Renal cortical epithelial cell (primary cell): ENCODE measurements at places on chromosomes 12 and 14. TPM values are rescaled to one million over a fixed set of nuclear protein-coding genes. Genes with fewer than 3 reads are reported as not detected.

The RNASE7 gene
- total RNA-seq = not detected in 2 replicates

The TCL1B gene
- total RNA-seq = not detected in 2 replicates

GRCh38 chr14:104399432-104400155, 180.0 kb upstream of the C14orf180 start:
- DNase-seq = no peak

- no peak for DNase-seq
Observed at GRCh38 chr14:75379246-75379929, 48.4 kb upstream of the JDP2 start.

- DNase-seq = no peak
Observed at GRCh38 chr12:116261525-116262100, 15.9 kb downstream of the MED13L start.

- DNase-seq = no peak
Observed at GRCh38 chr14:103630364-103631108, 1.5 kb downstream of the KLC1 start.

- DNase-seq = no peak
Observed at GRCh38 chr14:104886690-104887622, 21.9 kb downstream of the CEP170B start.

The FGF6 gene
- total RNA-seq = not detected in 2 replicates

DNA sequence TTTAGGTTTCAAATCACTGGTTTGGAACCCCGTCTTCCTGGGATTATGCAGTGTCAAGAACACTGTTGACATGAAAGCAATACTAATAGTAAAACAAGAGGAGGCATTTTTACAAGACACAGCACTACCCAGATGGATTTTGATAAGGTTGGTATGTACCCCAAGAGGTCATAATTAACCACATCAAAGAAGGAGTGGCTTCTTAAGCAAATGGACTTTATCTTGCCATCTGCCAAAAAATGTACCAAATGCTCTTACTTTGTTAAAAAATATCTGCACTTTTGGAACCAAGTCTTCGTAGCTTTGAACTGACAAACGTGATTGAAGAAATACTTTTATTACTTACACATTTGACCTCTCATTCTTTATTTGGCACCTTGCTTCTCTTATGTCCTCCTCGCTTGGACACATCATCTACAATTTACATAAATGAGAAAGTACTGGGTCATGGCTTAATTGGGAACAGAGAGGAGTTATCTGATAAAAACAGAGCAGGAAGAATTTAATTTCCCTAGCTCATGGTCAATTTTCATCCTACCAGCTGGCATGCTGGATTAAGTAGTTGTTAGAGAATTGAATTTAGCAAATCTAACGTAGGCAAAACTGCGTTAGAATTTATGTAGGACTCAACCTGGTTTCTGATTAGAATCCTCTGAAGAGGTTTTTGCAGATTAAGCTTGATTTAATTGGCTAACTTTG, 54.5 kb upstream of the PRICKLE1 start:
- DNase-seq = peak; percentile 4

GRCh38 chr12:12717586-12718380, 615 bp downstream of the CDKN1B start:
- DNase-seq = no peak

The HCAR1 gene
- total RNA-seq = 0.60 and 0.87 TPM in 2 replicates

The FBXO33 gene
- total RNA-seq = 22.4 and 25.0 TPM in 2 replicates

The RNASE1 gene
- total RNA-seq = 0.52 TPM in 1 of 2 replicates, not detected in the other

- DNase-seq = peak; percentile 67
Observed at GRCh38 chr14:95507174-95507573, 9.3 kb downstream of the SYNE3 start.

DNA sequence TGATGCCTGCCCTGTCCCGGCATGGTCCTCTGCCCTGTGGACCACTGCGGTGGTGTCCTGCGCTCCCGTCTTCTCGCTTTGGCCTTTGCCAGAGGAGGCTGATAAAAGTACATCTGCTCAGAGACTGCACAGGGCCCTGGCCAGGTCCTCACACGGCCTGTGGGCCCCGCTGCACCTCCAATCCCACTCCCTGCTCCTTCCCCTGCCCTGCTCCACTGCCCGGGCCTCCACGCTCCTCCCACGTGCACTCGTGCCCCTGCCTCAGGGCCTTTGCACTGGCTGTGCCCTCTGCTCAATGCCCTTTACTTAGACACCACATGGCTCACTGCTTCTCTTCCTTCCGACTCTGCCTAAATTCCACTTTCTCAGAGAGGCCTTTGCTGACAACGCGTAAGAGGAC, 49.3 kb upstream of the BEGAIN start:
- no peak for DNase-seq

GRCh38 chr12:67508830-67509229, 139.7 kb upstream of the DYRK2 start:
- DNase-seq = no peak

The NANOG gene
- not detected in 2 replicates for total RNA-seq

The NRL gene
- total RNA-seq = 1.6 and 2.4 TPM in 2 replicates

DNA sequence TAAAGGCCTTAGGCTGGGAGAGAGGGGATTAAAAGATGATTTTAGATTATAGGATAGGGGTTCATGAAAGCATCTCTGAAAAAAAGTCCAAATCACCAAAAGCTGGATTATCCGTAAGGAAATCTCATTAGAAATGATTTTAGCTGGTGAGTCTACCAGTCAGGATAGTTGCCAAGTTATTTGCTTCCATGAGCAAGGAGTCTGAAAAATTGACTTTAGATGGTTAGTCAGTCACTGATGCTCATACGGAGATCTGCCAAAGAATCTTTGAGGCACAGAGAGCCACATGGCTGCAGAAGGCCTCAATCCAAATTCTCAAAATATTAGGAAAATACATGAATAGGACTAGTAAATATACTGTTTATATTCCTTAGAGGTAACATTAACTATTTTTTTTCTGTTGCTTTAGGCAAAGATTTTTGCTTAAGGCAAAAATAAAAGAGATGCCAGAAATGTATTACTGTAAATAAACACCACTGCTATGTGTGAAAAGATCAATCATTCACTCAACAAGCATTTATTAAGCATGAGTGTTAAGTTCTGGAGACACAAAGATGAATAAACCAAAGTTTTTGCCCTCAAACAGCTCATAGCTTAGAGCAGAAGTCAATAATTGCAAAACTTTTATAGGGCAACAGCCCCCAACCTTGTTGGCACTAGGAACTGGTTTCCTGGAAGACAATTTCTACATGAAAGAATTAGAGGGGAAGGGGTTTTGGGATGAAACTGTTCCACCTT, 105.2 kb downstream of the BBS10 start:
- DNase-seq = peak; percentile 53

GRCh38 chr14:61476754-61477410, 155.5 kb downstream of the PRKCH start:
- DNase-seq = peak; percentile 99

- DNase-seq = no peak
Observed at GRCh38 chr12:4047421-4047820, 174.2 kb upstream of the PARP11 start.

The VWF gene
- total RNA-seq = 2.2 and 3.0 TPM in 2 replicates

- no peak for DNase-seq
Observed at GRCh38 chr12:120091371-120092090, 25.0 kb downstream of the RAB35 start.

GRCh38 chr14:29220072-29220471, 453.5 kb downstream of the FOXG1 start:
- DNase-seq = no peak

GRCh38 chr14:102941419-102942011, 19.1 kb downstream of the AMN start:
- no peak for DNase-seq

DNA sequence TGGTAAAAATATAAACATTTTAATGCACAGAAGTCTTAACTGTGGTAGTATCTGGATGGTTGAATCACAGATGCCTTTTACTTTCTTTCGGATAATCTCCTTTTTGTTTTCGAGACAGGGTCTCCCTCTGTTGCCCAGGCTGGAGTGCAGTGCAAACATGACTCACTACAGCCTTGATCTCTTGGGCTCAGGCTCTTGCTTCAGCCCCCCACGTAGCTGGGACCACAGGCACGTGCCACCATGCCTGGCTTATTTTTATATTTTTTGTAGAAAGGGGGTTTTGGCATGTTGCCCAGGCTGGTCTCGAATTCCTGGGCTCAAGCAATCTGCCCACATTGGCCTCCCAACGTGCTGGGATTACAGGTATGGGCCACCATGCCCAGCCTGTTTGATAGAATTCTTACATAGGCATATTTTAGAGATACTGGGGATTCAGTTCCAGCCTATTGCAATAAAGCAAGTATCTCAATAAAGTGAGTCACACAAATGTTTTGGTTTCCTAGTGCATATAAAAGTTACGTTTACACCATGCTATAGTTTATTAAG, 99.2 kb downstream of the SNAPC1 start:
- DNase-seq = no peak

The RPGRIP1 gene
- 0.05 TPM in 1 of 2 replicates, not detected in the other for total RNA-seq

GRCh38 chr14:20857630-20858261, 33.4 kb upstream of the RNASE3 start:
- DNase-seq = peak; percentile 22

The NPFF gene
- total RNA-seq = not detected in 2 replicates

GRCh38 chr14:73188501-73188911, 48.8 kb upstream of the PAPLN start:
- DNase-seq = peak; percentile 65

The ZNF84 gene
- total RNA-seq = 18.1 and 49.9 TPM in 2 replicates
